Activated naive CD4-positive, alpha-beta T cell treated with anti-CD3 and anti-CD28 coated beads for 36 hours (primary cell): ENCODE measurements at places on chromosomes 4 and X. TPM values are rescaled to one million over a fixed set of nuclear protein-coding genes. Genes with fewer than 3 reads are reported as not detected.

DNA sequence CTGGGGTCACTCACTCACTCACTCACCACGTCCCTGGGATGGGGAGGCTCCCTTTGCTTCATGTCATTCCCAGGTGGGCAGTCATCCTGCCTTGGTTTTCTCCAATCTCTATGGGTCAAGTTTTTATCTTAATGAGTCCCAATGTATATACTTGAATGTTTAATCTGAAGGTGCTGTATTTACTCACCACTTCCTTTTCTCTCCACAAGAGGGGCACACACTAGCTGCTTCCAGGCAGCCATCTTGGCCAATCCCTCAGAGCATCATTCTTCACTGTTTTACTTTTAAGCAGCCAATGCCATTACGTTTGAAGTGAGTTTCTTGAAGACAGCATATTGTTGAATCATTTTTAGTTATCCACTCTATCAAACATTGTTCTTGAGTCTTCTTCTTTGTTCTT lies 153.4 kb upstream of the ARSJ start:
- no peak for DNase-seq

GRCh38 chrX:41686788-41687187 lies 2.0 kb upstream of the GPR34 start:
- DNase-seq = no peak

GRCh38 chrX:132612821-132613564 lies 124.2 kb upstream of the MBNL3 start:
- peak; percentile 60 for DNase-seq

- peak; percentile 78 for DNase-seq
These were observed at the start of gene MSN for GRCh38 chrX:65667503-65668376. MSN (plus strand) TSS chrX:65667654; CDS start chrX:65667842, 188 bp downstream.

GRCh38 chr4:151304755-151305154 lies 20.6 kb downstream of the SH3D19 start:
- no peak for DNase-seq

- no peak for DNase-seq
These were observed 492.0 kb upstream of the FTHL17 start for GRCh38 chrX:31563792-31564191.

- no peak for DNase-seq
These were observed 138.4 kb downstream of the PARM1 start for GRCh38 chr4:75071317-75071716.

DNA sequence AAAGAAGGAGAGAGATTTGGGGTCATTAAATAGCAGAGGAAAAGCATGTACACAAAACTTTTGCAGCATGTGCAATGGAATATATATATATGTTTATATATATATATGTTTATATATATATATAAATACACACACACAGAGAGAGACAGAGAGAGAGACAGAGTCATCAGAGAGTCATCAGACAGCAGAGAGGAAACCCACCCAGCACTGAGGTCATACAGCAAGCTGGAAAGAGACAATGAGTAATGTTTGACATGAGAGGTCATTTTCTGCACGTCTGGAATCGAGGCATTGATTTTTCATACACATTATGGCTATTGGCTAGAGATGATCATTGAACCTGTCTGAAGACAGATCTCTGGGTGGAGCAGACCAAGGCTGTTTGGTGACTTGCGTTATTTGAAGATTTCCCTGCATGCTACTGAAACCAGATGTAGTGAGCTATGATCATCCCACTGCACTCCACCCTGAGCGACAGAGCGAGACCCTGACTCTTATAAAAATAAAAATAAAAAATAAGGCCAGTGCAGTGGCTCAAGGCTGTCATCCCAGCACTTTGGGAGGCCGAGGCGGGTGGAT lies 48.8 kb upstream of the SHOX start:
- DNase-seq = no peak

DNA sequence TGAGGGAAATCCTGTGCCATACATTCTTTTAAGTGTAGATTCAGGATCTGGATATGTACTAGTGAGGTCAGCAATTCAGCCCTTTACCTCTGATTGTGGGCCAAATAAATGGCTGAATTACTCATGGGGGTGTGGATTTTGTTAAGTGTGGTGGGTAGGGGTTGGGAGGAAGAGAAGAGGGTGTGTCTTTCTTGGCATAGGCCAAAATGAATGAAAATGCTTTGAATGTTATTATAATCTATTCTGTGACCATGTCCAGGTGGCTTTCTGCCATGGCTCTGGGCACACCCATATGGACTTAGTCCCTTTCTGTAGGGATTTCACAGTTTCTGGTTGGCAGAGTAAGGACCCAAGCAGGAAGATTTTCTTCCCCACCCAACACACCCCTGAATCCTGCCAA lies 244.3 kb downstream of the CBR4 start:
- no peak for DNase-seq

- no peak for DNase-seq
These were observed 278.8 kb downstream of the CFAP299 start for GRCh38 chr4:80614319-80614718.

- peak; percentile 86 for DNase-seq
These were observed 40.0 kb upstream of the IRF2 start for GRCh38 chr4:184514121-184514988.

DNA sequence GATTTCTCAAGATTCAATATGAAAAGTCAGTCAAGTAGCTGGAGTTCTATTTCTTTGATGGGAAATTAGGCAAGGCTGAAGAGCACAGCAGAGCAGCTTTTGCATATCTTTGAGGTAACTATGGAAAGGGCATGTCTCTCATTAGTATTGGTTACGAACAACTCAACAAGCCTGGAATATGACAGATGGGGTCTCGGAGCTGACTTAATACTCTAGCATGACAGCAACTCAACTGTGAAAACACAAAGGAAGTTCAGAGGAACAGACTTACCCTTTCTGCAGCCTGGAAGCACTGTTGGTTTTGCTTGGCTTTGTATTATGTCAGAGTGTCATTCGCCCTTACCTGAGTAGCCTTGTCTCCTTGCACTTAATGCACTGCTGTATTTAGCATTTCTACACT lies 79.9 kb upstream of the AADAT start:
- no peak for DNase-seq

DNA sequence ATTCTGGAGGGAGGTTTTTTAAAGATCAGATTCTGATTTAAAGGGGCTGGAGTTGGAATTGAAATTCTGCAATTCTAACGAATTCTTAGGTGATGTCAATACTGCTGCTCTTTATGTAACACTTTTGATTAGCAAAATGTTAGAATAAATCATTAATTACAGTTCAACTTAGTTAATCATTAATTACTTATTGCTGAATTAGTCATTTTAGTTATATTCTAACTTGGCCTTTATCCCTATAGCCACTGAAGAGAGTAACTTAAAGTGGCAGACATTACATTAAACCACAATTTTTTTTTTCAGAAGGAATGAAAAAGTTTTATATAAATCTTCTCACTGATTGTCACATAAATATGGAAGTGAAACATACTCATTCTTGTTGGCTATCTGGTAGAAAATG lies 206.6 kb upstream of the ITM2A start:
- no peak for DNase-seq

- no peak for DNase-seq
These were observed 40.2 kb upstream of the CBR4 start for GRCh38 chr4:169050284-169050683.

GRCh38 chr4:48664938-48665337 lies 115.1 kb downstream of the FRYL start:
- DNase-seq = no peak

DNA sequence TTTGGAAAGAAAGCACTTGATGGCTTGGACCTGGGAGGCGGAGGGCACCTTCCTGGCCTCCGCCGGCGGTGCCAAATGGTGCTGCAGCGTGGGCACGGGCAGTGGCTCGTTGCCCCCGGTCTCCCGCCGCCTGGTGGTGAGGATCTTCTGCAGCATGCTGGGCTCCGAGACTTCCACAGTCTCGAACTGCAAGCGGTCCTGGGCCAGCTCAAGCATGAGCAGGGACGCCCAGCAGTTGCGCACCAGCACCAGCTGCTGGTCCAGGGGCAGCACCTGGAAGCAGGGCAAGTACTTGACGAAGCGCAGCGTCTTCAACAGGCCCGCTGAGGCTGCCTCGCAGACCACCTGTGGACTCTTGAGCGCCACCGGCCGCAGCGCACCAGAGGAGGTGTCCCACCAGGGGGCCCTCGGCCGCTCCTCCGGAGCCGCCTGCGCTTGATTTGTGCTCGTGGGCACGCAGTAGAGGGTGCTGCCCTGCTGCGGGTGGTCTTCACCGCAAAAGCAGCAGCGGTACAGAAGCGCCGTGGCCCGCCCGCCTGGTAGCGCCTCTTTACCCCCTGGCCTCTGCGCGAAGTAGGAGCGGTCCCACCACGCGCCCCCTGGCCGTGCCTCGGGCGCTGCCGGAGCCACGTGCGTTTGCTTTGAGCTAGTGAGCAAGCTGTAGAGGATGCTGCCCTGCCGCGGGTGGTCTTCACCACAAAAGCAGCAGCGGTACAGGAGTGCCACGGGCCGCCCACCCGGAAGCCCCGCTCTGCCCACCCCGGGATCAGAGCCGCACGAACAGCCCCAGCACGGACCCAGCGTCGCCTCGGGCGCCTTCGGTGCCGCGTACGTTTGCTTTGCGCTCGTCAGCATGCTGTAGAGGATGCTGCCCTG lies 689 bp downstream of the NR0B1 start:
- no peak for DNase-seq

DNA sequence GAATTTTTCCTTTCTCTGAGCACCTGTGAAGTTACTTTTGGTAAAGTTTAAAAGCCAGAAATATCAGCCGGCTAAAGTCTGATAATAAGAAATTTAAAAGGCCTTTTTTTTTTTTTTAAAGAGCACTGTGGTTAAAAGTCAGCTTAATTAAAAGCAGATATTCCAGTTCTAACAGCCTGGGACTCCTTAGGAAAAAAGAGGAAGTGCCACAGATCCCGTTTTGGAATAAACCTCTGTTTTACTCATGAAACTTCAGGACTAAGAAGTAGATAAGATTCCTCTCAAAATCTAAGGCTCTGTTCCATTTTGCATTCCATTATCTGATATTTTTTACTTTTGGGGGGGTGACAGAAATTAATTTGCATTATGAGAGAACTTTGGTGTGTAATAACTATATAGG lies 37.8 kb downstream of the ABCB7 start:
- DNase-seq = no peak

DNA sequence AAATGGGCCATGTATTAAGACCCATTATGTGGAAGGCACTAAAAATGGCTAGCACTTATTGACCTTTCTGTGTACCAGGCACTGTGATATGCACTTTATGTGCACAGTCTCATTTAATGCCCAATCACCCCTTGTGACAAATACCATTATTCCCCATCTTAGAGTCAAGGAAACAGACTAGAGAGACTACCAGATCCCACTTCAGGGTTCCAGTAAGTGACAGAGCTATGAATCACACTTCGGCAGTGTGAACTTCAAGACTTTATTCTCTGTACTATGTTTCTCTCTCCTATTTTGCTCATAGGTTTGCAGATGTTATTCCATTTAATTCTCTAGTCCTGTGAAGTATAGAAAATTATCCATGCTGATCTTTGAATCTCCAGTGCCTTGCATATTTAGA lies 107.0 kb downstream of the NFKB1 start:
- DNase-seq = no peak

GRCh38 chrX:153689654-153690465 lies 2.1 kb downstream of the SLC6A8 start:
- DNase-seq = no peak

DNA sequence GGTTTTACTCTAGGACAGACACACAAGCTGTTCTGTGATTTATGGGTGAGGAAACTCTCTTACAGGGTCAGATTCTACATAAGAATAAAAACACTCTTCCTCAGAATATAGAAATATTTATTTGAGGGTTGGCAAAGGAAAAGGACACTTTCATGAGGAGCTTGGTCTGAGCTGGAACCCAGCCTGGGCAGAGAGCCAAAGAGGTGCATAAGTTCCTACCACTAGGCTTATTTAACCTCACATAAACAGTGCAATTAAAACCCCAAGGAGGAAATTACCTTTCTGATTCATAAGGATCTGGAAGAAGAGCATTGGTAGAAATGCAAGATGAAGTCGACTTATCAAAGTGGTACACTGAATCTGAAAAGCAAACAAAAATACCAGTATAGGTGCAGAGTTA lies 32.9 kb downstream of the SETD7 start:
- no peak for DNase-seq

GRCh38 chrX:38211891-38212635 lies 8.6 kb downstream of the SRPX start:
- DNase-seq = no peak

- DNase-seq = no peak
These were observed 434.8 kb downstream of the MAPK10 start for GRCh38 chr4:85925071-85925470.

DNA sequence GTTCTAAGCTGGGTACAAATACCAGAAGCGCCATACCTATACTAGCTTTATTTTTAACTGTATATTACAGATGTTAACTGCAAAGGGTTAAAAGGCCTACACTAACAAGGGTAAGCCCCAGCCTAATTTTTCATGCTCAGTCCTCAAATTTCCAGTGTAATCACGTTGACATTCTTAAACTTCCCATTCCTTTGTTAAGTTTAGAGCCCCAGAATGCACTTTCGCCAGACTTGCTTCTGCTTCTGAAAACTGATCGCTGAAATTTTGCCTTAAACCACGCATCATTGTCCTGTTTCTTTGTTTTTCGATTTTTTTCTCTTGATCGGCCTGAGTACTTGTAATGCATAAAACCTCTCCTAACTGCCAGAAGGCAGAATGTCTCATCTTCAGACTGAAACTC lies 2141.9 kb upstream of the AGA start:
- DNase-seq = no peak

Gene PTPN13
- total RNA-seq = not detected

Gene HPSE
- total RNA-seq = 13.5 TPM

Gene ZNF157
- total RNA-seq = 0.69 TPM

Gene P2RY8
- 10.6 TPM for total RNA-seq

Gene ABHD18
- 17.0 TPM for total RNA-seq

Gene GUCY1A1
- total RNA-seq = not detected

Gene ODAPH
- total RNA-seq = not detected

Gene TMEM185A
- total RNA-seq = 7.2 TPM

Gene SMIM10
- total RNA-seq = 0.79 TPM

Gene STATH
- total RNA-seq = not detected

Gene TMEM271
- total RNA-seq = not detected

Gene SLC25A5
- 846 TPM for total RNA-seq

Gene PRDM8
- total RNA-seq = 0.29 TPM

Gene GIMD1
- not detected for total RNA-seq

Gene AWAT2
- total RNA-seq = not detected

Gene PABPC5
- not detected for total RNA-seq

Gene GRXCR1
- not detected for total RNA-seq
